Kidney (tissue), 22 donors: ENCODE measurements at places on chromosomes 4 and X. TPM values are rescaled to one million over a fixed set of nuclear protein-coding genes. Genes with fewer than 3 reads are reported as not detected.
A peak's percentile ranks its signal among the peaks of the same experiment; 100 is the strongest.

DNA sequence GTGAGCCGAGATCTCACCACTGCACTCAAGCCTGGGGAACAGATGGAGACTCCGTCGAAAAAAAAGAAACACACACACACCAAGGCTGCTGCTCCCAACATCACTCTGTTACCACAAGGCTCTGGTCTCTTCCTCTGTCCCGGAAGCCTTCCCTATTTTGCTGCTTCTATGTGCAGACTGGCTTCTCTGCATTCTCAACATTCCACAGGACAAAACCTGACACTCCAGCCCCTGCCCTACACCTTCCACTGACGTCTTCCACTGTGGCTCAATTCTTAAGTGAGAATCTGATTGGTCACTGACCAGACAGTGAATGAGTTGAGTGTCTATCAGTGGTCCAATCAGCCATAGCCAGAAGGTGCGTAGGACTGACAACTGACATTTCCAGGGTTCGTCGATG lies 5.9 kb downstream of the ODAPH start:
- no peaks in the 10 kb centered on the region for H3K36me3 ChIP-seq
- H3K4me3 ChIP-seq: no peak overlapping the region
- no peak for DNase-seq
- H3K27ac ChIP-seq: no peak overlapping the region

DNA sequence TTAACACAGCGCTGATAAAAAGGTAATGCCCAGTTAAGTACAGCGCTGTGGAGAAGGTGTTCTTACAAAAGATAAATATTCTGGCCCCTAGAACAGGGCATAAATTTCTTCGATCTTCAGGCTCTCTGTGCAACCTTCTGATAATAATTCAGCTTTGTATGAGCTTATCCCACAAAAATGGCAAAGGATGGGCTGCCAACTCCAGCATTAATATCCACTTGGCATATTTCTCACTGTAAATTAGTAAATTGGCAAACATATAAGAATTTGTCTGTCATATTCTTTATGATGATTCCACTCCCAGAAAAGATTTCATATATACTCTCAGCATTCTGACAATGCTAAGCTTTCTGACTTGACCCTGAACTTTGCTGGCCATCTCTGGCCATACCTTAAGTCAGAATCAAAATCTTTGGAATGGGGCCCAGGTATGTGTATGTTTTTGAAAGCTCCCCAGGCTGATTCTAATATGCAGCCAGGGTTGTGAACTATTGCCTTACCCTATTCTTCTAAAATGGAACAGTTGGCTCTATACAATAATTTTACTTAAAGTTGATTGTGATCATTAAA lies 134.8 kb downstream of the FRYL start:
- no peak overlapping the region for H3K4me3 ChIP-seq
- no peak overlapping the region for H3K27ac ChIP-seq
- DNase-seq: no peak

DNA sequence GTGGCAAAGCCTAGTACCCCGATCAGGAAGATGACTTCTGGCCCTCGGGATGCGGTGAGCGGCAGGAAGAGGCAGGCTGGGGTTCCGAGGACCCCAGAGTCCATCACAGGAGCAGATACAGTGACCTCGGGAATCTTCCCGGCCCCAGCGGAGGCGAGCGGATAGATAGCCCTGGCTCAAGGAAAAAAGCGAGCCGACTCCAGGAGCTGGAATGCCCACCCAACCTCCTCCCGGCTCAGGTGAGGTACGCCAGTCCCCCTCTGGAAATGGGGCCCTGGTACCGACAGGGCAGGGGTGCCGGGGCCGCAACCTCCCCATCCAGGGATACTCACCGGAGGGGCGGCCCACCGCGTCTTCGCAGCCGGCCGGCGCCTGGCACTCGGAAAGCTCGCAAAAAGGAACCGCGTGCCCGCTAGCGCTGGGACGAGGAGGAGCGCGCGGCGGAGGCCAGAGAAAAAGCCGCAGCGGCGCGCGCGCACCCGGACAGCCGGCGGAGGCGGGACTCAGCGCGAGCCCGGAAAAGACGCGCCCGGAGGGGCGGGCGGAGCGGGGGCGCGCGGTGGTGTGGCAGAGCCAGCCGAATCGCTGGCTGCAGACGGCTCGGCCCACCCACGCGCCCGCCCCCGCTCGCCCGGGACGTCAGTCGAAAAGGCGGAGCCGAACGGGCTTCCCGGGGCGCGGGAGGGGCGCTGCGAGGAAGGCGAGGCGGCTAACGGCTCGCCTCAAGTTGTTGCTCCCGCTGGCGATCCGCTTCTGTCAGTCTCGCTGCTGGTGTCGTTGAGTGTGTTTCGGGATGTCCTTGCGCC lies at the start of gene ACSL4:
Gene ACSL4 (minus strand): TSS at position 451 of the 806 bp plus-strand sequence. CDS start 49,894 bp downstream, outside the sequence.
- H3K4me1 ChIP-seq: no peaks in the 10 kb centered on the region
- no peaks in the 10 kb centered on the region for H3K27me3 ChIP-seq
- peak; percentile 90 for DNase-seq
- peak within 1 kb of the TSS; percentile 82 for H3K27ac ChIP-seq

DNA sequence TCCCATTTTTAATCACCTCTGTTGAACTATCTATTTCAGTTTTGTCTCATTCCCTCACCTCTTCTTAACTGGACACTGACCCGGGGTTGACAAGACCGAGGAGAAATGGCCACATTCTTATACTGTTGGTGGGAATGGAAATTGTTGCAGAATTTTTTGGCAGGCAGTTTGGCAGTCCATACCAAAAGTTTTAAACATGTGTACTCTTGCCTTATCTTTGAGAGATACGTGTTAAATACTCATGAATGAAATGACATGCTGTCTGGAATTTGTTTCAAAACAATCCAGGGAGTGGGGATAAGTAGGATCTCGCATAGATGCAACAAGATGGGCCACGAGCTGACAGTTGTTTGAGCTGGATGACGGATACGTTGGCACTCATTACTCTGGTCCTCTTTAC lies 12.1 kb downstream of the FGFBP1 start:
- H3K27me3 ChIP-seq: no peaks in the 10 kb centered on the region
- H3K27ac ChIP-seq: no peak overlapping the region
- H3K4me3 ChIP-seq: no peak overlapping the region
- H3K36me3 ChIP-seq: no peaks in the 10 kb centered on the region
- no peaks in the 10 kb centered on the region for H3K4me1 ChIP-seq
- no peak for DNase-seq

DNA sequence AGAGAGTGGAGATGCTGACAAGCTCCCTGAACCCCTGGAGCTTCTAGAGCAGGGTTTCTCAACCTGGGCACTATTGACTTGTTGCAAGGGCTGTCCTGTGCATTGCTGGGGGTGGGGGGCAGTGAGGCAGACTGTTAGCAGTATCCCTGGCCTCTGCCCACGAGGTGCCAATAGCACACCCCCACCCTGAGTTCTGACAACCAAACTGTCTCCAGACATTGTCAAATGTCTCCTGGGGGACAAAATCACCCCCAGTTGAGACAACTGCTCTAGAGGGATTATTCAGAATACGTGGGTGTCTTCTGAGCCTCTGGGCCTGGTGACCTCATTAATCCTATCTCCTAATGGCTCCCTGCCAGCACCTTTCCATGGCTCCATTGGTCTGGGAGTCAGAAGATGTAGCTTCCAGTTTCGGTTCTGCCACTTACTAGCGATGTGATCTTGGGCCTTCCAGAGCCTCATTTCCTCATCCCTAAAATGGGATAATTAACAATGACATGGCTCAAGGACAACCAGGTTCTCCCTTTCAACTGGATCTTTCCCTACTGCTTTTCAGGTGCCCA lies 17.6 kb upstream of the PJA1 start:
- H3K4me3 ChIP-seq: no peak overlapping the region
- H3K27ac ChIP-seq: no peak overlapping the region
- DNase-seq: no peak
- H3K27me3 ChIP-seq: peaks cover 4% of the 10 kb centered on the region
- no peaks in the 10 kb centered on the region for H3K36me3 ChIP-seq
- H3K4me1 ChIP-seq: no peaks in the 10 kb centered on the region

- H3K27ac ChIP-seq: no peak overlapping the region
- no peaks in the 10 kb centered on the region for H3K36me3 ChIP-seq
- no peaks in the 10 kb centered on the region for H3K4me1 ChIP-seq
- no peak overlapping the region for H3K4me3 ChIP-seq
- H3K27me3 ChIP-seq: no peaks in the 10 kb centered on the region
Observed at GRCh38 chr4:115491686-115492085, 378.3 kb upstream of the NDST4 start.

DNA sequence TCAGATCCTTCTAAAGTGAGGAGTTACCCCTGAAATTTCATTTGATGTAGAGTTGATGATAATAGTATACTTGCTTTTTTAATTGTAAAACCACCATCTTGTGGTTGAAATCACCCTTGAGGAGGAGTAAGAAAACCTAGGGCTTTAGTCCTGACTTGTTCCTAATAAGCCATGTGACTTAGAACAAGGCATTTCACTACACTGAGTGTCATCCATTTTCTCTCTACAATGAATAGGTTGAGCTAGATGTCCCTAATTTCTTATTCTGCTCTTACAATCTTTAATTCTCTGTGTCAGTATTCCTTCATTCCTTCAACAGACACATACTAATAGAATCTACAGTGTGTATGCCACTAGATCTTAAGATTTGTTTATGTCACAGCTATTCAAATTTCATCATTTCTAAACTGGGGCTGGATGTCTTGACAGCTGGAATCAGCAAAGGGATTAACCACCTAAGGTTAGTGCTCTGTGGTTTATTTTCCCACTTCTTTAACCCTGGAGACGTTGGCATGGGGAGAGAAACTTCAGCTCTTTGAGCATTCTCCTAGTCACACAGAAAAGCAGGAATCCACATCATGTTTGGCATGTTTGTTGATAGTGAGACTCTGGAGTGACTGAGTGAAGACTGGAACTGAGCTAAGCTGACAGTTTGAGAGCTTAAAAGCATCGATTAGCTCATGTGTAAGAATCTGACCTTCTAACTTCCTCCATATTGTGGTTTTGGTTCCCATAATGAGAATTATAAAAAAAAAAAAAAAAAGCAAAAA lies 246.3 kb downstream of the NDST4 start:
- H3K36me3 ChIP-seq: no peaks in the 10 kb centered on the region
- no peaks in the 10 kb centered on the region for H3K4me1 ChIP-seq
- H3K4me3 ChIP-seq: no peak overlapping the region
- H3K27ac ChIP-seq: no peak overlapping the region
- no peak for DNase-seq

GRCh38 chr4:40254608-40255392 lies 58.0 kb downstream of the RHOH start:
- no peak for DNase-seq
- H3K4me1 ChIP-seq: no peaks in the 10 kb centered on the region
- no peak overlapping the region for H3K27ac ChIP-seq
- no peak overlapping the region for H3K4me3 ChIP-seq

DNA sequence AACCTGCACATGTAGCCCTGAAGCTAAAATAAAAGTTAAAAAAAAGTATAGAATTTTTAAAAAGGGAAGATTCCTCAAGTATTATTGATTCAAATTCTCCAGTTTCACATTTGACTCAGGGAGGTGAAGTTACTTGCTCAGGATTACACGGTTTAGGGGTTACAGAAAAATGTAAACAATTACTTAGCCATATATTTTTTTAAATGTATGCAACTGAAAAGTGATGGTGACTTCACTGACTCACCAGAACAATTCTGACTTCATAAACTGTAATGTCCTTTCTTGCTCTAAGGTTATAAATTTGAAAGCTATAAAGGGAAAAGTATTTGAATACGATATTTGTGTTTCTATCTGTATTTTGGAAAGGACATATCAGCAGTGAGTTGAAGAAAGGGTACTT lies 371.2 kb downstream of the SPRY1 start:
- no peaks in the 10 kb centered on the region for H3K36me3 ChIP-seq
- no peaks in the 10 kb centered on the region for H3K27me3 ChIP-seq
- no peak overlapping the region for H3K27ac ChIP-seq
- H3K4me1 ChIP-seq: no peaks in the 10 kb centered on the region

DNA sequence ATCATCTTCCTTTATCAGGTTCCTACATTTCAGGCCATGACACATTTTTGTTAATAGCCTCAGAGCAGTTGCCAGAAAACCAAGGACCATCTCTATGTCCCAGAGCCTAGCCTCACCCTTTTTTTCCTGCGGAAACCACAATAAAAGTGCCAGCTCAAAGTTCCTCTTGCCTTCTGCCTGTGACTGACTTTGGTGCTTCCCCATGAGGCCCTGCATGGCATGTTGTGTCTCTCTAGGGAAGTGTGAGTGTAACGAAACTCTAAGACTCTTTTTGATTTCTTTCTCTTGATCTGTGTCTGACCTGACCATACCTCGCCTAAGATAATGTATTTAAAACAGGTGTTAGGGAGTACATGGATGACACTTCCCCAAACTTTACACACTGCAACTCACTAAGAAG lies 642.3 kb upstream of the BOD1L1 start:
- H3K4me3 ChIP-seq: no peak overlapping the region
- no peaks in the 10 kb centered on the region for H3K4me1 ChIP-seq
- H3K27me3 ChIP-seq: no peaks in the 10 kb centered on the region
- no peak for DNase-seq
- no peaks in the 10 kb centered on the region for H3K36me3 ChIP-seq

- H3K4me3 ChIP-seq: no peak overlapping the region
- no peaks in the 10 kb centered on the region for H3K27me3 ChIP-seq
- no peaks in the 10 kb centered on the region for H3K4me1 ChIP-seq
- no peak for DNase-seq
- no peaks in the 10 kb centered on the region for H3K36me3 ChIP-seq
Observed at GRCh38 chr4:3262208-3263052, 13.5 kb downstream of the MSANTD1 start.

- no peak overlapping the region for H3K4me3 ChIP-seq
- no peak for DNase-seq
- no peak overlapping the region for H3K27ac ChIP-seq
- no peaks in the 10 kb centered on the region for H3K4me1 ChIP-seq
- no peaks in the 10 kb centered on the region for H3K27me3 ChIP-seq
Observed at GRCh38 chr4:141417387-141417786, 196.7 kb downstream of the ZNF330 start.

GRCh38 chr4:126230269-126230668 lies 915.5 kb downstream of the FAT4 start:
- no peak overlapping the region for H3K4me3 ChIP-seq
- no peak overlapping the region for H3K27ac ChIP-seq
- H3K27me3 ChIP-seq: no peaks in the 10 kb centered on the region
- H3K4me1 ChIP-seq: no peaks in the 10 kb centered on the region
- H3K36me3 ChIP-seq: no peaks in the 10 kb centered on the region

DNA sequence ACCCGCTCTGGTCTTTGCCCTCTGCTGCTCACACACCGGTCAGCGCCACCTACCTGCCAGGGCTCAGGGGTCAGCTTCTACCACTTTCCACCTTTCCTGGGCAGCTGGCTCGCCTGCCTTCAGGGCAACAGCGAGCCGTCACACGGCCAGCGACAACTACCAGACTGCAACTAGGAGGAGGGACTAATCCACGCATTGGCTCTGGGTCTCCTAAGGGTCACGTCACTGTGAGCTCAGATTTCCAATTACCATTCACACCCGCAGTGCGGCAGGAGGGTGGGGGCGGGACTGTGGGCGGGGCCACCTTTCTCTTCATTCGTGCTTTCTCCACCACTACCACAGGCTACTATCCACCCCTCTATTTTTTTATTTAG lies at the start of gene BEX5:
Gene BEX5 (minus strand): TSS at position 172 of the 374 bp plus-strand sequence. CDS start 1,712 bp downstream, outside the sequence.
- no peaks in the 10 kb centered on the region for H3K4me1 ChIP-seq
- H3K27me3 ChIP-seq: peaks cover 2% of the 10 kb centered on the region
- H3K4me3 ChIP-seq: peak within 1 kb of the TSS; percentile 75
- peak within 1 kb of the TSS; percentile 71 for H3K27ac ChIP-seq

- H3K36me3 ChIP-seq: no peaks in the 10 kb centered on the region
- H3K4me1 ChIP-seq: no peaks in the 10 kb centered on the region
- no peak overlapping the region for H3K4me3 ChIP-seq
Observed at GRCh38 chrX:20454117-20454516, 187.4 kb upstream of the RPS6KA3 start.

The PKD2 gene
- 92.6 TPM for total RNA-seq

The GAGE2A gene
- not detected for total RNA-seq

The OTUD6A gene
- not detected for total RNA-seq

The YIPF6 gene
- total RNA-seq: 41.6 TPM

The SAP30 gene
- 16.5 TPM for total RNA-seq

The TLR10 gene
- total RNA-seq: 2.0 TPM

The SNCA gene
- total RNA-seq: 8.4 TPM

The SCML2 gene
- 1.4 TPM for total RNA-seq
